ENCODE measurements at places on chromosomes 16 and 17.

DNA sequence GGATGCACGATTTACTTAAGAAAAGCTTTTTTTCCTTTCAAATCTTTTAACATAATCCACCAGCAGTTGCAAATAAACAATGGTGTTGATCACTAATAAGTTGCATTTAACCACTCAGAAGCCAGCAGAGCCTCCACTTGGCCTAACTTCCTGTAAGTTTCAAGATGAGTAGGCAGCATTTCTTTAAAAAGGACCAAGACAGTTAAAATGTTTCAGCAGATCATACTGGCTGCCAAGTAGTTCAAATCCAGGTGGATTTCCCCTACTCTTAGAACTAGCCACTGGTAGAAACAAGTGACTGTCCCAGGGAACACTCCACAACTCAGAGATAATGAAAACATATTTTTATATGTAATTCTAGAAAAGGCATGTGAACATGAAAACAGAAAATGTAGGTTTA, 17.0 kb upstream of the RFFL start:
- no peak for DNase-seq

DNA sequence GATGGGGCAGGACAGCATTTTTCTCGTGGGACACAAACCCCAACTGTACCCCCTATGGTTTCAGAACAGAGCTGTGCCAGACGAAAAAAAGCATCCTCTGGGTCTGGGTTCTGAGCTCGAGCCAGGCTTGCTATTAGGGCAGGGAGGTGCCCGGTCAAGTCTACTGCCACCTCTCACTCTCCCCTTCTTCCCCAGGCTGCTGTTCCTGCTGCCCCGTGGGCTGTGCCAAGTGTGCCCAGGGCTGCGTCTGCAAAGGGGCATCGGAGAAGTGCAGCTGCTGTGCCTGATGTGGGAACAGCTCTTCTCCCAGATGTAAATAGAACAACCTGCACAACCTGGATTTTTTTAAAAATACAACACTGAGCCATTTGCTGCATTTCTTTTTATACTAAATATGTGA, 1.1 kb downstream of the MT1E start:
- no peak for DNase-seq

- DNase-seq = no peak
Measured at GRCh38 chr16:10107081-10107480, 75.1 kb downstream of the GRIN2A start.

DNA sequence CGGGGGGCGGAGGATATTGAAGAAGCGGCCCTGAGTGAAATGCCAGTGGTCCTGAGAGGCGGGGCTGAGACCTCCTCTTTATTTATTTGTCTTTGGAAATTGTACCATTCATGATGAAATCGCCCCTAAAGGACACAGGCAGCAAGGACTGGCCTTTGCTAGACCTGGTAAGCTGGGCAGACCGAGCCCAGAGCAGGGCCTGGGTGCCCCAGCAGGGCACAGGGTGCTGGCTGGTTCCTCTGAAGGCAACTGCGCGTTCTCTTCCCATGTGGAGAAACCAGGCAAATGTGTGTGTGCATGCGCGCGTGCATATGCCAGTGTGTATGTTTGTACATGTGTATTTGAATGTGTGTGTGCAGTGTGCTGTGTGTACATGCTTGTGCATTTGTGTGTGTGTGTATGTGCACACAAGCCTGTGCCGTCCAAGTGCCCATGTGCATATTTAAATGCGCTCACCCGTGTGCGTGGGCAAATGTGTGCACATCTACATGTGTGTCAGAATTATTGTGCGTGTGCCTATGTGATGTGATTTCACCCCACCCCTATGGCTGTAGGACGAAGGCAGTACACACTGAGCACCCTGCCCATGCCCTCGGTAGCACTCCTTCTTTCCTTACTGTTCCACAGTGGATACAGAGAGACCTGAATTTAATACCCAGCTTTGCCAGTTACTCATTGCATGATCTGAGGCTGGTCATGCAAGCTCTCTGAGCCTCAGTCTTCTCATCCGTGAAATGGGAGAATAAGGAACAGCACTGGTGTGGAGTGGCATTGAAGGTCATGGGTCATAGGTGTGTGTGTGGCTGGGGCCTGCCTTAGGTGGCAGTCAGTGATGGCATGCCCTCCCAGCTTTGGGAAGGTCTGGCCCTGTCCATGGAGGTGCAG, 105.2 kb downstream of the CMIP start:
- DNase-seq = no peak

GRCh38 chr16:79247386-79247785, 353.2 kb downstream of the MAF start:
- no peak for DNase-seq

DNA sequence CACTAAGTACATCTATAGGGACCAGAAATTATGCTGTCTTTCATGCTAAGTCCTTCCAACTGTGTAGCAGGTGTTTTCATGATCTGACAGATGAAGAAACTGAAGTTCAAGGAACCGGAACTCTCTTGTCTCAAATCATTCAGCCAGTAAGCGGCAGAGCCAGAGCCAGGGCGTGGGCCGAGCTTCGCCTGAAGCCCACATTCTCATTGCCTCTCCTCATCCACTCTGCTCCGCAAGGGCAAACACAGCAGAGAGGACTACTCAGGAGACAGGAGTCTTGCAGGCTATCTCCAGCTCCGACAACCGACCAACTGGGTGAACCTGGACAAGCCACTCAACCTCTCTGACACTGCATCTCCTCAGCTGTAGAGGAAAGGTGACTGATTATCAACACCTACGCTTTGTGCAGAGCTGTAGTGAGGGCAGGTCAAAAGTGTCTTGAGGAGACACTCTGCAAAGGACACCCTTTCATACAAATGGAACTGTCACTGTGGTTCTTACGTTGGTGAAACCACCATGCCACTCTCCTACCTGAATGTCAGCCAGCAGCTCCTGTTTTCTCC, 72.9 kb downstream of the CYTH1 start:
- DNase-seq = no peak

DNA sequence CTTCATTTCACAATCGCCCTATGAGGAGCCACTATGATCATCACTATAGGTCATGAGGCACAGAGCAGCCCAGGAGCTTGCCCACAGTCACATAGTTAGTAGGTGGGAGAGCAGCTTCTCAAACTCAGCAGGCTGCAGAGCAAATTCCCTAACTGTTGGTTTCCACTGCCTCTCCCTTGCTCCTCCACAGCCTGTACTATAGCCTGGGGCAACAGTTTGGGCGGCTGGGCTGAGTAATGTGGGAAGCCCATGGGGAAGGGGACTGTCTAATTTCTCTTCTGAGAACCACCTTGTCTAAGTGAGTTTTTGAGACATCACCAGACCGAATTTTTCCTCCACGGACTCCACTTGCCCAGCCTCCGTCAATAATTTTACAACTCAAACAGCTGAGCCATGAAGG, 73.4 kb upstream of the GPR139 start:
- no peak for DNase-seq

DNA sequence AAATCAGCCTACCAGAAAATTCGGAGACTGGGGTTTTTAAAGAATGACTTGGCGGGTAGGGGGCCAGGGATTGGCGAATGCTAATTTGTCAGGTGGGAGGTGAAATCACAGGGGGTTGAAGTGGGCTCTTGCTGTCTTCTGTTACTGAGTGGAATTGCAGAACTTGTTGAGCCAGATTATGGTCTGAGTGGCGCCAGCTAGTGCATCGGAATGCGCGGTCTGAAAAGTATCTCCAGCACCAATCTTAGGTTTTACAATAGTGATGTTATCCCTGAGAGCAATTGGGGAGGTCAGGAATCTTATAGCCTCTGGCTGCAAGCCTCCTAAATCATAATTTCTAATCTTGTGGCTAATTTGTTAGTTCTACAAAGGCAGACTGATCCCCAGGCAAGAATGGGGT, 762 bp upstream of the RBL2 start:
- no peak for DNase-seq

DNA sequence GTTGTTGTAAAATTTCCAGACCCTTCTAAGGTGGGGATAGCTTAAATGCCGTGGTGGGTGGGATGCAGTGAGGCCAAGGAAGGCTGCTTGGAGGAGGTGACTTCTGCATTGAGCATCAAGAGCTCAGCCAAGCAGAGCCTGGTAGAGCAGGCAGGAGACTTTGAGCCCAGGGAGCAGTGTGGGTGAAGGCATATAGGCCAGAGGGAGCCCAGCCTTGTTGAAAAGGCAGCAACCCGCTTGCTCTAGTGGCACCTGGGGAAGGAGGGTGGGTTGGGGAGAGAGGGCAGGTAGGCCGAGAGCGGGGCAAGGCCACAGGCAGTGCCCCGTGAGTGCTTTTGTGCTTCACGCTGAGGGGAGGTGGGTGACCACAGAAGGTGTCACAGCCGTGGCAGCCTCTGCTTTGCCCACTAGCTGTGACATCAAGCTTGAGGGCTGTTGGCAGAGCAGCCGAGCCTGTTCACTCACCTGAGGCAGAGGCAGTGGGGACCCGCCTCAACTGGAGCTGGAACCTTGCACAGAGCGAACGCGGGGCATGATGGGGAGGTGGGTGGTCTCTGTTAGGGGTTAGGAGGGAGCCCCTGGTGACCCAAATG, 56.1 kb downstream of the IRF8 start:
- no peak for DNase-seq

GRCh38 chr17:30534298-30534697, 57.1 kb downstream of the GOSR1 start:
- DNase-seq = no peak

DNA sequence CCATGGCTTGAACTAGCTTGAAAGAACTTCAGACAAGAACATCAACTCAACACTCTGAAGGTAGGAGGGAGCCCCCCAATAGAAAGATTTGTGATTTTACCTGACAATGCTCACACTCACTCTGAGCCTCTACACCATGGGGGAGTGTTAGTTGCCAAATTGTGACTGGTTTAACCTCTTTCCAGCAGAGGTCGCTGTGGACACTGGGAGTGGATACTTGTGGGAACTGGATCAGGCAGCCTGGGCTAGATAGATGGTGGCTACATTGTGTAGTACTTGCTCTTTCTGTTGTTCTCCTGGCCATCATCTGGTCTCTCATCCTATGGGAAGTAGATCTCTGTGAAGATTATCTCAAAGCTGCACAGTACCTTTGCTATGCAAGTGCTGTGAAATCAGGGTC, 2.9 kb downstream of the SMPD3 start:
- DNase-seq = peak; percentile 23

DNA sequence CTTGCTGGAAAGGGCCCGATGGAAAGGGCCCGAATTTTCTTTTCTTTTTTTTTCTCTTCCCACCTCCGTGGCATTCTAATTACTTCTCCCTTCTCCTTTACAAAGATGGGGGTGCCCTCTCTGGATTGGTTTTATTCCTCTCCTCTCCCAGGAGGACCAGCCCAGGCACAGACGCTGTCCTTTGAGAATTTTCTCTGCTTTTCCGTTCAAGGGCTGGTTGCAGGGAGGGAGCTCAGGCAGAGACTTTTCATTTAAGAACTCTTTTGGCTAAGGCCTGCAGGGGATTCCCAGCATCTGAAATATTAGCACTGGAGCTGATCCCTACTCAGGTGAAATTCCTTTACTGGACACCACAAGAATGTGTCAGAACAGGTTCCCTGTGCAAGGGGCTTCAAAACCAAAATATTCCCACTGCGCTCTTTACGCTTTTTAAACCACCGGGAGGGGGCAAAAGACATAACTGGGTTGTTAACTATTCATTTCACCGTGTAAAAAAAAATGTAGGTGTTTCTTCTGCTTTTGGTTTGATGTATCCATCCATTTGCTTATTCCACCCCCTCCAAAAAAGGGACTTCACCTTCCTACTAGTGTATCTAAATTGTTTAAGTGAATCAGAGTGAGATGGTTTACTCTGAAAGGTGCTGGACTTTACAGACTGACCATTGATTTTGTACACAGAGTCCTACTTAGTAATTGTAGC, 1.4 kb downstream of the NFAT5 start:
- DNase-seq = no peak

- DNase-seq = no peak
Measured at GRCh38 chr16:3215601-3216262, 19.2 kb downstream of the ZNF200 start.

- no peak for DNase-seq
Measured at GRCh38 chr16:48383877-48384519, 1.2 kb downstream of the SIAH1 start.

DNA sequence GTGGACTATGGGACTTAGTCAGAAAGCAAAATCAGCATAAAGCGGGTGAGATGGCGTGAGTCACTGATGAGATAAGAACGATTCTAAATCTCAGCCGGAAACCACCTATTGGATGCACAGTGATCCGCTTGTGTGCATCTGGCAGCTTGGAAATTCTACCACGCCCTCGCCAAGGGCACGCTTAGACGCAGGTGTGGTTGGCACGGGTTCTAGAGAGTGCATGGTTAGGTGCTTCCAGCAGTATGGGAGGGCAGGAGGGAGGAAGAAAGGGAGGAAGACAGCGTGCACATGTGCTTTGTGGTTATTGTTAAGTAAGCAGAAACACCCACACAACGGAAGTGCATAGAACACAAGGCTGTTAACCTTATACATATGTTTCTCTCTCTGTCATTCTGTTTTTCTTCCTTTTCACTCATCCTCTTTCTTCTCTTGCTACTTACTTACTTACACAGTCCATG, 374.0 kb upstream of the ASIC2 start:
- DNase-seq = no peak

DNA sequence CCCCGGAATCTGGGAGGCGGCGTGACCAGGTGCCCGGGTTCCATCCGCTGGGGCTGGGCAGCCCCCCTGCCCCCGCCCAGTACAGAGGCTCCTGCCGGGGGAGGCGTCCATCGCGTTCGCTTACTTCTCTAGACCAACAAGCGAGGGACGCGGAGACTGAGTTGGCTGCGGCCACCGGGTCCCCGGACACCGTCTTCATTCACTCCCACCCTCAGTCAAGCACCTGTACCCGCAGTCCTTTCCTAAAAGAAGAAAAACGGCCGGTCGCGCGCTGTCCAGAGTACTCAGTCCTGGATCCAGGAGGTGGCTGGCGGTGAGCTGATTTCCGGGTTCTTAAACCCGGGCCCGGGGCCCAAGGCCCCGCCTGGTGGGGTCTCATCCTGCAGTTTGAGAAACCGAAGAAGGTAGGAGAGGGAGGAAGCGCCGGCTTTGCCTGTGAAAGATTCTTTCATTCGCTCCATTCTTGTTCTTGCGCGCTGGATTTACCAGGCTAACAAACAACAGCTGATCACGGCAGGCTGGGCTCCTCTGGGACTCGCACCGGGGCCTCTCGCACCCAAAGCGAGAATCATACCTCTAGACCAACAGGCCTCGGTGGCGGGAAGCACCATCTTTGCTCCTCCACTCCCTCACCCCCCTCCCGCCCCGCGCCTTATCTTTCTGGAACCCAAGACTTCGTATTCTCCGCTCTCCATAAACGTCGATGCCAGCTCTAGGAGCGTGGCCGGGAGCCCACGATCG, 17.4 kb upstream of the OR1F1 start:
- no peak for DNase-seq

DNA sequence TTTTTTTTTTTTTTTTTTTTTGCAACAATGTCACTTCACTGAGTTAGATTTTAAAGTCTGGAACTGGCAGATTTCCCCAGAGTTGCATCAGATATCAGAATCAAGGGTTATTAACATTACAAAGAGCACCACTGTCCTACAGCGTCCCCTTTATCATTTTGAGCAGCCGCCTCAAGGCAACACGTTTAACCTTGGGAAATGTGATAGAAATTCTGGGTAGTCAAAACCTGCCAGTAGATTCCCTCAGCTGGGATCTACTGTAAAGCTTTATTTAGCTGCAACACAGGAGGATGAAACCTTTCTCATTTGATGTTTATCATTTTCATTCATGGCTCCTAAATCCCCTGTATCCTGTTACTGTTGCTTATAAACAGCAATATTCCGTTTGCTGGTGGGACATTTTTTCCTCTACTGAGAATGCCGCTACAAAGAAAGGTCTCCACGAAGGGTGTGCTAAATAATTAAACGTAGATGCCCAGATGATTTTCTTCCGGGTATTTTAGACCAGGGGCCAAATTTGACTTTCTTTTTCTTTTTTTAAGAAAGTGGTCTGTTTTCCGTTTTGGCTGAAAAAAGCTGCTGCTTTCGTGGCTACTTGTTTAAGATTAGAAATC, 436.1 kb upstream of the GOT2 start:
- DNase-seq = no peak

- DNase-seq = no peak
Measured at GRCh38 chr17:17696882-17697633, 15.8 kb downstream of the RAI1 start.

Data from GDM1 (cell line).